T-cell (primary cell): ENCODE measurements at places on chromosomes 1 and 21.
A peak's percentile ranks its signal among the peaks of the same experiment; 100 is the strongest.

DNA sequence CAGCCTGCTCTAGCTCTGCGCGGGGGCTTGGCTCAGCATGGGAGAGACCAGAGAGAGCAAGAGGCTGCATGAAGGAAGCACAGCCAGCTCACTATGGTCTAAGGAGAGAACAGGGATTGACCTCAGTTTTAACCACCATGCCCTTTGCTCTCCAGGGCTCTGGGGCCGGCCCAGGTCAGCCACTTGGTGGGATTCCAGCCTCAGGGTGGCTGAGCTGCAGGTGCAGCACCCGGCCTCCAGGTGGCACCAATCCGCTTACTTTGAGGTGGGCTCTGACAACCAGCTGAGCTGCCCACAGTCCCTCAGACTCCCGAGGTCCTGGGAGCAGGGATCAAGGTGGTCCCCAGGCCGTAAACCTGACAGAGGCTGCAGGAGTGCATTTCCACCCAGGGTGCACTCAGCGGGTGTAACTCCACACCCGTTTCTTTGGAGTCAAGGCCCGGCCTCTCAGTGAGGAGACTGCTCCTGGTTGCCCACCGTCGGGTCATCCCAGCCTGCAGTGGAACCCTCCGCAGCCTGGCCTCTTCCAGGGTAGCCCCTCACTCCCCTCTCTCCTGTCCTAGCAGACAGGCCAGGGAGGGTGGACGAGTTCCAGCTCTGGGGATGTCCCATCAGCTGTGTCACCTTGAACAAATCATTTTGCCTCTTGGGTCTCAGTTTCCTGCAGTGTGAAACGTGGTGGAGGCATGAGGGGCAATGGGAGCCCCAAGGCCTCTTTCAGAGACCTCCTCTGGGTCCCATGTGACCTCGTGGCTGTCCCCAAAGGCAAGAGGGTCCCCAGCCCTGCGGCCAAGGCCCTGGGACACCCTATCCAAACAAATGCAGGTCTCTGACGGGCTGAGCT lies 607 bp upstream of the LGR6 start:
- DNase-seq: peak; percentile 33

GRCh38 chr21:15274701-15275485 lies 210.1 kb upstream of the NRIP1 start:
- no peak for DNase-seq

DNA sequence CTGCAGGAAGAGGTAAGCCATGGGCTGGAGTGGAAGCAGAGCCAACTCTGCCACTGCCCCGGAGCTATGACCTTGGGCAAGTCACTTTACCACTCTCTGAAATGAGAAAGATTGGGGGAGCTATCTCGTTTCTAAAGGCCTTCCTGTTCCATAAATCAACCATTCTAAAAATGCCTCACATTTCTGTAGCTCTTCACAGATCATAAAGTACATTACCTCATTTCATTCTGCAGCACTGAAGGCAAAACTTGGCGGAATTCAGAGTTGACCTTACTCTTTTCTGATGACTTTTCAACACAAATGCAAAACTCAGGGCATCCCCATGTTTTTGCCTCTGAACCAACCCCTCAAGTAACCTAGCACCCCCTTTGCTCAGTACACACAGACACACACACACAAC lies 404.0 kb upstream of the NFIA start:
- DNase-seq: no peak

DNA sequence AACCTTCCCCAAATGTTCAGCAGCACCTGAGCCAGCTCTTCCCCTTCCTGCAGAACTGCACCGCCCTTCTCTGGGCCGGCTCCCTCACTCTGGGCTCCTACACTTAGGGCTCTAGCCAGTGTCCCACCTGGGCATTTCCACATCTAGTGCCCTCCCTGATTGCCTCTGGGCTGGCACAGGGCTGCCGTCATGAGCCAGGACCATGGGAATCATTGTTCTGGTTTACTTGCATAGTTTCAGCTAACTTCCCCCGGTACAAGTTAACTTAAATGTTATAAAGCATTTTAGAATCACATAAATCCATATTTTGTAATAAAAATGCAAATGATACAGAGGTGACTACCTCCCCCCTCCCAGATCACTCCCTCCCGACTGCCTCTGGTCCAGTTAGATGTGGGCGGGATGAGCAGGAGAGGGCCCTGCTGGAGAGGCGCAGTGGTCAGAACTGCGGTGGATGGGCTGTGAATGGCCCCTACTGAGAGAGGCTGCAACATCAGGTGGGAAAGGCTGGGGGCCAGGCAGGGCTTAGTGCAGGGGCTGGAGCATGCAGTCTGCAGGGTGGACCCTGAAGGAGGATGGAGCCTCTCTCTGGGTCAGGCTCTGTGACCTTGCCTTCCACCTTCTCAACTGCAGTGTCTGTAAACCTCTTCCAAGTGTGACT lies 371.4 kb upstream of the C1orf174 start:
- no peak for DNase-seq

GRCh38 chr1:37429029-37429428 lies 45.4 kb upstream of the ZC3H12A start:
- DNase-seq: no peak

GRCh38 chr1:74334147-74334546 lies 99.0 kb downstream of the TNNI3K start:
- DNase-seq: no peak

- no peak for DNase-seq
Observed at GRCh38 chr1:245475961-245476516, 321.3 kb downstream of the KIF26B start.

- DNase-seq: no peak
Observed at GRCh38 chr1:54403808-54404261, 2.4 kb downstream of the SSBP3 start.

DNA sequence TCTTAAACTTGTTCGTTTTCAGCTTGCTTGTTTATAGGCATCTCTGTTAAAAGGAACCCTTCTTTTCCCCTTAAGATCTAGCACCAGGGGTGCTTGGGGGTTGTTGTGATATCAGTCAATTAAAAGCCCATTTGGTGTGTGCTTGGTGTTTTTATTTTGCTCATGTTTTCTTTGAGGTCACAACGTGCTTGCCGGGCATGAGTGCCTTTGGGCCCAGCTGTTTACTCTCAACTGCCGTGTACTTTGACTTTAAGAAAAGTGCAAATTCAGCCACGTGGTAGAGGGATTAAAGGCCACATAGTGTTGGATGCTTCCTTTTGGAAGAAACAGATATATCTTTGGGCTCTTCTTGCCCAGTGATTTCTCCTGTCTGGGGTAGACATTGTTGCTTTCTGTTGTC lies 10.5 kb downstream of the ARID1A start:
- DNase-seq: no peak

DNA sequence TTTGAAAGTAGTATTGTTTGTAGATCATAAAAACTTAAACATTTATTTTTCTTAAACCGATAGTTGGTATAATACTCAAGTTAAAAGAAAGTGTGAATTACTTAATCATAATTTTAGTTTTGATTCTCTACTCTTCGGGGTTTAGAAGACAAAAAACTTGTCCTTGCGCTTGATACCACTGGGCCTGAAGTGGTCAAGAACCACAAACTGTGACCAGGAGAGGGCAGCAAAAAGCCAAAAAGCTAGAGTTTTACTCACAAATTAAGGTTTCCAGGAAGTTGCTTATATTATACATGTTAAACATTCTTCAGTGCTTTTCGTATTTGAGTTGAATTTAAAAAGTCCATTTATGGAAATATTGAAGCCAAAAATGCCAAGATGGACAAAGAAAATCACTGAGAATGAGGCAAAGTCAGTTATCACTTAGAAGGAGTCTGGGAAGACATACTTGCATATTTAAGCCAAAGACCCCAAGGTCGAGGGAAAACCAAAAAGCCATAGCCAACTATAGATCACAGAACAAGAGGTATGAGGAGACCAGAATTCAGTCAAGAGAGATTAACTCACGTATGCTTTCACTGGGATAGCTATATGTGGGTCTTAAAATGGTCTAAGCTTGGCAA lies 34.2 kb downstream of the EFCAB7 start:
- no peak for DNase-seq

DNA sequence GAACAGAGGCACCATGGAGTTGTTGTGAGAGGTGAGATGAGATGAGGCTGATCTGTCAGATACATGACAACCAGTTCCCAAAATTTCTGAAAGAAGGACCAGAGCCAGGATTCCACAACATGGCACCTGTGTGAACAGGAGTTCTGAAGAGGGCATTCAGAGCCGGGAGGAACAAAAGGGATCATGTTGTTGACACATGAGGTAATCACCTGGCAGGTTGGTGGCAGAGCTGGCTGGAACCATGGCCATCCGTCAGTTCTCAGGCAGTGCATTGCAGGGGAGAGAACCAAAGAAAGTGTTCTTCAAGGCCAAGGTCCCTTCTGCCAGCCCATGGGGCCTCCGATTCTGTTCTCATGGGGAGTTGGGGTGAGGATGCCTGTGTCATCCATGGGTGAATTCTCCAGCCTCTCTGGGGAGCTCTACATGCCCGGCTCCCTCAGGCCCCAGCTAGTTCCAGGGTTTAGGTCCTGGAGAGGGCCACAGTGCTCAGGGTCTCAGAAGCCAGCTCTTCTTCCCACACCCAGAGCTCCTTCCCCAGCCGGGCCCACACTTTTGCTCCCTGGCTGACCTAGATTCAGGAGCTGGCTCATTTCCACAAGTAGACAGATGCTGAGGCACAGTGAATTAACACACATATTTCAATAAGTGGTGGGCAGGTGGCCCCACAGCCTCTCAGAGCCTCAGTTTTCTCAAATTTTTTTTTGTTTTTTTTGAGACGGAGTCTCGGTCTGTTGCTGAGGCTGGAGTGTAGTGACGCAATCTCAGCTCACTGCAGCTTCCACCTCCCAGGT lies 49.1 kb upstream of the CTPS1 start:
- no peak for DNase-seq

DNA sequence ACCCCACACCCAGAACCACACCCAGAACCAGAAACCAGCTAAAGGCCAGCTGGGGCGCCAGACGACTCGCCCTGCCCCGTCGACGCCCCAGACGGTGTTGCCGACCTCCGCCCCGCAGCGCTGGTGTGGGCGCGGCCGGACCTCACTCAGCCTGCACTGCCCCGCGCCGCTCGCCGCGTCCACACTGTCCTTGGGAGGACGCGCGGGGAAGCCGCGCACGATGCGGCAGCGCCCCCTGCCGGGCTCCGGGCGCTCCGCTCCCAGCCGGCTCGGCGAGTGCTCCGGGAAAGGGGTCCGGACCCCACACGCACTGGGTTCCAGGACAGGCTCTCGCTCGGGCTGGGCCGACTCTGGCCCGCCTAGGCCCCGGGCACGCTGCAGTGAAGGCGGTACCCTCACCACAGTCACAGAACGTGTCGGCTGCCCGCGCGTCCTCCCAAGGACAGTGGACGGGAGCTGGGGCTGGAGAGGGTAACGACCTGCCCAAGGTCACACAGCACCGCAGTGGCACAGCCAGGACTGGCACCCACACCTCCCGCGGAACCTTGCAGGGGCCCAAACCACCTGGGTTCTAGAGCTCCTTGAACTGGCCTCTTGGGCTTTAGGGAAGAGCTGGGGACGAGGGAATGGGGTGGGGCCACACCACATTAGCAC lies 90.2 kb downstream of the DMRTA2 start:
- DNase-seq: peak; percentile 35

DNA sequence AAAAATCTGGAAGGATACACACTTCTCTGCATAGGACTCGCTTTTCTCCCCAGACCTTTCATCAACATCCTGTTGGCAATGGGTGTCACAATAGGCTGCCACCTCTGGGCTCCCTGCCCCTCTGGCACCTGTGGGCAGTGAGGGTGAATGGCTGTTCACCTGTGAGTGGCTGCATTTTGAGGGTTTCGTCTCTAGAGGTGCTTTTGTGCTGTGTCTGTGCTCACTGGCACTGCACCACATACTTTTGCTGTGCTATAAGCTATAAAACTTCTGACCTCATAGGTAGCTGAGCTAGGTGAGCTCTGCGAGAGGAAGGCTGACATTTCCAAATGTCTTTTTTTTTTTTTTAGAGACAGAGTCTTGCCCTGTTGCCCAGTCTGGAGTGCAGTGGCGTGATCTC lies 35.9 kb downstream of the SLC30A1 start:
- no peak for DNase-seq

DNA sequence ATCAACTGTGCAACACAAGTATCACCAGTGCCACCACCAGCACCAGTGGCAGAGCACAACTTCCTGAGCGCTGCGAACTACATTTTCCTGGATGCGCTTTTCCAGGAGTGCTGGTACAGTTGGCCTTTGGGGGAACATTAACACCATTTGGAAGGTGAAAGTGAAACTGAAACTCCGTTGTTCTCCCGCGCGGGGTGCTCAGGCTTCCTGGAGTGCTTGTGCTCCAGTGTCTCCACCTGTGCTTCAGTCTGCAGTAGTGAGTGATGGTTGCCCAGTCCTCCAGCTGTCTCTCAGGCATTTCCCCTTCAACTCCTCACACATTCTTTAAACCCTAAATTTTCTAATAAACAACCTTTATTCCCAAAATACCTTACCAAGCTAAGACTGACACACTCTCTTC lies 187.8 kb downstream of the LRRIQ3 start:
- no peak for DNase-seq

- DNase-seq: no peak
Observed at GRCh38 chr1:214510477-214510876, 40.9 kb downstream of the PTPN14 start.

GRCh38 chr1:33455539-33456501 lies 16.6 kb upstream of the ZSCAN20 start:
- peak; percentile 29 for DNase-seq

GRCh38 chr1:184826001-184826400 lies 71.3 kb upstream of the EDEM3 start:
- DNase-seq: no peak
